ENCODE measurements at places on chromosomes 3 and 15.
A peak's percentile ranks its signal among the peaks of the same experiment; 100 is the strongest.

GRCh38 chr15:86603466-86603865 lies 523.8 kb downstream of the AGBL1 start:
- no peak for DNase-seq

GRCh38 chr15:57626713-57627440 lies 35.2 kb downstream of the MYZAP start:
- no peak for DNase-seq

DNA sequence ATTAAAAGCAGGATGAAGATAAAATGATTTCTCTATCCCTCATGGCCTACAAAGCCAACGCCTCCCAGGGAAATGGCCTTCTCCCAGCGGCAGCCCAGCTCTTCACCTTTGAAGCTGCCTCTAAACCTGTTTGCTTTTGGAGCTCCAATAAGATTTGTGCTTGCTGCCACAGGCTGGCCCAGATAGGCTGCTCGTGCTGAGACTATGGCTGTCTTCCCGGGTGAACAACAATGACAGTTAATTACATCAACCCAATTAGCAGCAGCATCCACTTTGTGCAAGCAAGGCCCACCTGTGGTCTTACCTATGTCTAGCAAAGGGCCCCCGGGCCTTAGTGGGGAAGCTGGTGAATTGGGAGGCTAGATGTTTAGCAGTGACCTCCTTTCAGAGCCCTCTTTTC lies 179.6 kb downstream of the P3H2 start:
- no peak for DNase-seq

DNA sequence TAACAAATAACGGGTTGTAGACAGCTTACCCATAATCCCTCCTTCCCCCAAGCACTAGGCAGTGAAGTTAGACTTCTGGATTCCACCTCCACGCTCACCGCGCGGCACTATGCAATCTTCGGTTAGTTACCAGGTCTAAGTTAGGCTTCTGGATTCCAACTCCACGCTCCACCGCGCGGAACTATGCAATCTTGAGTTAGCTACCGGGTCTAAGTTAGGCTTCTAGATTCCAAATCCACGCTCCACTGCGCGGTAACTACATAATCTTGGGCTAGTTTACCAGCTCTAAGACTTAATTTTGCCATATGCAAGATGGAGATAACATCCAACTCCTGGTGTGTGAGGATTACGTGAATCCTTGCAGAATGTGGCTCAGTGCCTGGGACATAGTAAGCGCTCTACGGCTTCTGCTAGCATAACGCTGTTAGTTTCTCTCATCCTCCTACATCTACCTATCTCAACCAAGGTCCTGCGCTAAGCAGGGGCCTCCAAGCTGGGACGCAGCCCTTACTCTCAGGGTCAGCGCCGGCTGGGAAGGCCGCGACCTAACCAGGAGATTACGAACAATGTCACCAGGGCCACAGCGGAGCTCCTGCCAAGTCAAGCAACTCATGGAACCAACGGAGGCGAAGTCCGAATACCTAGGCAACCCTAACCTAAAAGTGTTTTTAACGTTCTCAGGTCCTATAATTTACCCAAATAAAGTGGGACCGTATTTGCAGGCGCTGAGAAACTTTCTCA lies 497 bp upstream of the RPLP1 start:
- DNase-seq: no peak

DNA sequence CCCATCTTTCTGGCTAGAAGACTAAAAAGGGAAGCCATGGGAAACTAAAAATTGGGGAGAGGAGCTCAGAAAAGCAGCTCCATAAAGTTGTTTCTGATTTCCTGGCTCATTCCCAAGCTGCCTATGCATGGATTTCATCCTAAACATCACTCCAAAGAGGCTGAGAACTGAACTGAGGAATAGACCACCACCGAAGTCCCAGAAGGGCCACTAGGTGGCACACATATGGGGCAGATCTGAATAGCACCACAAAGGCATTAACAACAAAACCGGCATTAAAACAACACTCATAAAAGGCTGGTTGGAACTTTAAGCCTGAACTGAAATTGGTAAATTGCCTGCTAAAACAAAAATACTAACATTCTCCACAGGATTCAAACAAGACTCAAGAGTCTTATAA lies 106.3 kb downstream of the PLD1 start:
- no peak for DNase-seq

- DNase-seq: no peak
Observed at GRCh38 chr3:125146626-125147490, 65.7 kb downstream of the SLC12A8 start.

- DNase-seq: no peak
Observed at GRCh38 chr15:51935466-51936104, 36.0 kb downstream of the LEO1 start.

DNA sequence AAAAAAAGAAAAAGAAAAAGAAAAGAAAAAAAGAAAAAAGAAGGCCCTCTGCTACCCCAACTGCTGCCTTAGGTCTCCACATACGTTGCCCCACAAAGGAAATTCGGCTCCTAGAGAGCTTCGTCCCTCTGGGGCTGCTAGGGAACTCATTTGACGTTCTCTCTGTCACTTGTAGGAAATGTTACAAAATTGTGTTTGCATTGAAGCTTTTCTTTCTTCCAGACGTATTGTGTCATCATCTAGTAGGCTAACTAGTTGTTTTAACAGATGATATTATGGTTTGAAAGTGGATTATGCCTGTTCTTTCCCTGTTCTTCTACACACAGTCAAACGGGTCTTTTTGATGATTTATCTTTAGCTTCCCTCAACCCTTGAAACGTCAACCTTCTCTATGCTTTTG lies 125.3 kb downstream of the BDH1 start:
- DNase-seq: no peak

DNA sequence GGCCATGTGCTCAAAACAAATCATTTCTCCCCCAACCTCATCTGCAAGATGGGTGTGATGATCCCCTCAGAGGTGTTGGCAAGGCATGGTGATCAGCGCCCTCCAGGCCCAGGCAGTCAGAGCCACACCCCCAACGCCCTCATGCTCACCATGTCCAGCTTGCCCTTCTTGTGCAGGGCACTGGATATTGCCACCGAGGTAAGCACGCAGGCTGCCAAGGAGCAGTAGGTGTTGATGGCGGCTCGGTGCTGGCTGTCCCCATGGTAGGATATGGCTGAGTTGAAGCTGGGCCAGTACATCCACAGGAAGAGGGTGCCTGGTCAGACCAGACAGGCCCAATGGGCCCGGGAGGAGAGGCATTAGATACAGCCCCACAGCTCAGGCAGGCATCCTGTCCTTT lies 17.2 kb downstream of the RHCG start:
- DNase-seq: no peak

DNA sequence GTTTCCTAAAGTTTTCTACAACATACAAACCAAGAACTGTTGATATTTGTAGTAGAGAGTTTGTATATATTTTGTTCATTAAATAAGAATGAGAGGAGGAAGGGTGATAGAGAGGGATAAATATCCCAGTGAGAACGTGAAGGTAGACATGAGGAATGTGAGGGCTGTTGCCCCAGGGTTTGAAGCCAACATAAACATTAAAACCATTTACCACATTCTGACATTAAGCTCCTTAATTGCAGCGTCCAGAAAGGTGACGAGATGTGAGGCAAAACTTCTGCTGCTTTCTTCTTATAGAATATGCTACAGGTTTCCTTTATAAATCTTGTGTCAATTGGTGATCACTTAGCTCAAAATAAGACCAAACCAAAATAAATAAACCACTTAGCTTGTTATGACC lies 267.8 kb upstream of the CNTN4 start:
- DNase-seq: no peak

GRCh38 chr15:88897456-88898194 lies 2.3 kb upstream of the HAPLN3 start:
- peak; percentile 44 for DNase-seq

GRCh38 chr15:69393831-69394491 lies 20.2 kb upstream of the KIF23 start:
- no peak for DNase-seq

DNA sequence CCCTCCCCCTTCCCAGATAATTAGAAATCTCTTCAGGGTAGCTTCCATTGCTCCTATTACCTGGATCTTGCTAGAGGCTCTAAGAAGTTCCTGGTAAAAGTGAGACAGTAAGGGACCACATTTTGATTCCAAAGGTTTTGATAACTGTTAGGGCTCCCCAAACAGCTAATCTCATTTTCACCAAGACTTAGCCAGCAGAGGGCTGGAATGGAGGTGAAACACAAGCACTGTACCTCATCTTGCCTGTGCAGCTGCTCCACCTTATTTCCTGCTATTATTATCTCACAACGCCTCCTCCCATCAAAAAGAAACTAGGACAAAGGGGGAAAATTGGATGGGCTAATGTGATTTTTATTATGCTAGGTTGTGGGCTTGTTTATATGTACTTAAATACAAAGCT lies 7.3 kb downstream of the SETD5 start:
- DNase-seq: no peak

DNA sequence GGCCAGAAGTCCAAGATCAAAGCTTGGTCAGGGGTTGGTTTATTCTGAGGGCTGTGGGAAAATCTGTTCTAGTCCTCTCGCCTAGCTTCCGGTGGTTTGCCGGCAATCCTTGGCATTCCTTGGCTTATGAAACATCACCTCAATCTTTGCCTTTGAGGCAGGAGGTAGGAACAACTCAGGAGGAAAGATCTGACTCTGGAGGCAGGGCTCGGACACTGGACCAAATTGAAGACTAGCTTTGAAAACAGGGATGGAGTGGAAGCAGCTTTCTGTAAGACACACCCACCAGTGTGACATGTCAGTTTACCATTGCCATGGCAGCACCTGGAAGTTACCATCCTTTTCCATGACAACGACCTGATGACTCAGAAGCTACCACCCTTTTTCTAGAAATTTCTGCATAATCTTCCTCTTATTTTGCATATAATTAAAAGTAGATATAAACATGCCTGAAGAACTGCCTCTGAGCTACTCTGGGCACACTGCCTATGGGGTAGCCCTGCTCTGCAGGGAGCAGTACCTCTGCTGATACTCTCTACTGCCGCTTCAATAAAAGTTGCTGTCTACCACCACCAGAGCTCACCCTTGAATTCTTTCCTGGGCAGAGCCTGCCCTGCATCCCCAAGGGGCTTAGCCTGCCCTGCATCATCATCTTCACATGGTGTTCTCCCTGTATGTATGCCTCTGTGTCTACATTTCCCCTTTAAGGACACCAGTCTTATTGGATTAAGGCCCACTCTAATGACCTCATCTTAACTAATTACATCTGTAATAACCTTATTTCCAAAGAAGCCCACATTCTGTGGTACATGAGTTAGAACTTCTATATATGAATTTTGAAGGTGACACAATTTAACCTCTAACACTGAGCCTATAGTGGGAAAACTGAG lies 38.3 kb upstream of the TM4SF4 start:
- no peak for DNase-seq

DNA sequence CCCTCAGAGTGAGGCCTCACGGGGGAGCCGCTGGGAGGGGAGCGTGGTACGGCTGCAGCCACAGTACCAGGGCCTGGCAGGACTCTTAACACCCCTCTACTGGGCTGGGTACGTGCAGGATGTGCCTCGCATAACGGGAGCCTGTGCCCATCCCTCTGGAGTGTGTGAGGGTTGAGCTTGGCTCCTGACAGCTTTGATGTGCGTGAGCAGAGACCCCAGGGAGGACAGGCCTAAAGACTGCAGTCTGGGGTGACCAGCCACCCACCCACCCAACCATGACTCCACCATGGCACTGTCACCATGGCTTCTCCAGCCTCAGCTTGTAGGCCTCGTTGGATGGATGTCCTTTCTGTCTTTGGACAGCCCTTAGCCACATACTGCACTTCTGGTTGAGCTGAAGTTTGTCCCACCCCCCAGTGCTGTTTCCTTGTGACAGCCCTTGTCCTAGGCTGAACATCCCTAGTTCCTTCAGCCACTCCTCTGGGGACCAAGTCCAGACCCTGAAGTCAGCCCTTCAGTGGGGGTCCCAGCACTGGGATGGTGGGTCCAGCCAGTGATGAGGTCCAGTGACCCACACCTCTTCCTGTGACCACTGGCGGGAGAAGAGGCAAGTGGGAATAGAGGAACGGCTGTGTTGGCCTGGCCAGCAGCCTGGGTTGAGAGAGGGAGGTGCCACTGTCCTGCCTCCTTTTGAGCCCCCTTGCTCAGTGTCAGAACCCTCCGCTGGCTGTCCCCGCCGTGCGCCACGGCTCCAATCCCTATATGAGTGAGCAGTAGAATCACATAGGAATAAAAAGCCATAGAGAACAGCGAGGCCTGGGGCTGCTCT lies 6.1 kb downstream of the GLYCTK start:
- DNase-seq: no peak

DNA sequence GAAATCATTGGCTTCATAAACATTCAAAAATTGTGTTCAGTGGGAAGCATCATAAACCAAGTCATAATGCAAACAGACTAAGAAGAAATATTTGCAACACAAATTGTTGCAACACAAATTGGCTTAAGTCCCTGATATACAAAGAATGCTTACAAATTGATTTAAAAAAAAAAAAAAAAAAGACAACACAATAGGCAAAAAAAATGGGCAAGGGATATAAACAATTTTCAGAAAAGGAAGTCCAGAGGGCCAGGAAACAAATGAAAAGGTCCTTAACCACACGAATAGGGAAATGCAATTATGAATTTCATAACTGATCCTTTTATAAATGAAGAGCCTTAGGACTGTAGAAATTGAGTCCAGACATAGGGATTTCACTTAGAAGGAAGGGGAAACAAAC lies 98.9 kb downstream of the LRRK1 start:
- DNase-seq: no peak

GRCh38 chr15:65451989-65452388 lies 29.2 kb upstream of the IGDCC4 start:
- no peak for DNase-seq

DNA sequence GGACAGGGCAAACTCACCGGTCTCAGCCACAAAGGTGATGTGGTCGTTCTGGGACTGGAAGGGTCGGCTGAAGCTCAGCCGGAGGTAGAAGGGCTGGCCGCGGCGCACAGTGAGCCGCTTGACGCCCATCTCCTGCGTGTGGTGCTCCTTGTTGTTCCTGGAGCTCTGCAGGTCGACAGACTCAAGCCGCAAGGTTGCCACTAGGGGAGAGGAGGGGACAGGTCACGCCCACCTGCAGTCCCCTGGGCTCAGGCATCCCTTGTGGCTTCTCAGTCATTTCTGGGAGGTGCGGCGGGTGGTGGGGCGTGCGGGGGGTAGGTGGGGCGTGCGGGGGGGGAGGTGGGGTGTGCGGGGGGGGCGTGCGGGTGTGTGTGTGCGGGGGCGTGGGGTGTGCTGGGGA lies 26.7 kb upstream of the TGM5 start:
- DNase-seq: no peak

- DNase-seq: no peak
Observed at GRCh38 chr3:183518491-183519251, 36.8 kb downstream of the KLHL6 start.

DNA sequence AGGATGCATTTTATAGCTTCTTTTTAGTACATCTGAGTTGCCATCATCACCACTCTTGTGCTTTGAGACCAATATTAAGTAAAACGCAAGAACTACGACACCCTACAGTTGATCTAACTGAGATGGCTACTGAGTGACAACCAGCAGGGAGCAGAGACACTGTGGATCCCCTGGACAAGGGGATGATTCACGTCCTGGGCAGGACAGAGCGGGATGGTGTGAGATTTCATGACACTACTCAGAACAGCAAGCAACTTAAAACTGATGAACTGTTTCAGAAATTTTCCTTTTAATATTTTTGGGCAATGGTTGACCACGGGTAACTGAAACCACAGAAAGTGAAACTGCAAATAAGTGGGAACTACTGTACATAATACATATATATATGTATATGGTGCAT lies 299.2 kb downstream of the ADAMTS17 start:
- DNase-seq: no peak

Measured in stimulated activated CD4-positive, alpha-beta T cell treated with anti-CD3 and anti-CD28 coated beads, Interleukin-1b, Interleukin-23, amount 100 ng/mL, for 1 hour (primary cell).